Retina (tissue), 1 donor: ENCODE measurements at places on chromosomes 11 and 22.

DNA sequence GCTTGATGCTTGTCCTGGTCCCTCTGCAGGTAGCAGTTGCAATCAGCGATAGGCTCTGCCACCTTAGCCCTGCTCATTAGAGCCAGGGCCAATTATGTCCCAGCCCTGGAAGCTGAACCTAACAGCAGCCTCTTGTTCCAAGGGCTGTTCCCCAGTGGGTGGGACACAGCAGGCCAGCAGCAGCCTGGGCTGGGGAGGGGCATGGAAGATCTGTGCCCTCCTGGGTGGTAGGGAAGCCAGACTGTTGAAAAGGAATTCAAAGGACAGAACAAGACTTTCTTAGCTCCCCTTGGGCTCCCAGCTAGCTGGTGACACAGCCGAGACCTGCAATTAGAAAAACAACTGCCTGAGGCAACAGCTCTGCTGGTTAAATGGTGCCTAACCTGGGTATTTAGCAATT, 17.4 kb downstream of the DRD2 start:
- peak; percentile 56 for DNase-seq

DNA sequence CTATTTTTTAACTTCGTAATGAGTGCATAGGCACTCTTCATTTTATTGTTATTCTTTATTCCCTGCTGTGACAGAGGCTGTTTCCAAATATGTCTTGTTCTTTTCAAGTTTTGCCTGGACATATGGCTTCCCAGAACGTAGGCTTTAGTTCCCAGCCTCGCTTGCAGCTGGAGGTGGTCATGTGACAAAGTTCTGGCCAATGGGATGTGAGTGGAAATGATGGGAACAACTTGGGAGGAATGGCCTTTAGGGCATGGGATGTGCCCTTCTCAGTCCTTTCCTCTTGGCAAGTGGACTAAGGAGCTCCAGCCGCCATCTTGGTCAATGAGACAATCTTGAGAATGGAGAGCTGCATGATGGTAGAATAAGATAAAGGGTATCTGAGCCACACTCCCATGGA, 70.8 kb upstream of the EIF3D start:
- no peak for DNase-seq

DNA sequence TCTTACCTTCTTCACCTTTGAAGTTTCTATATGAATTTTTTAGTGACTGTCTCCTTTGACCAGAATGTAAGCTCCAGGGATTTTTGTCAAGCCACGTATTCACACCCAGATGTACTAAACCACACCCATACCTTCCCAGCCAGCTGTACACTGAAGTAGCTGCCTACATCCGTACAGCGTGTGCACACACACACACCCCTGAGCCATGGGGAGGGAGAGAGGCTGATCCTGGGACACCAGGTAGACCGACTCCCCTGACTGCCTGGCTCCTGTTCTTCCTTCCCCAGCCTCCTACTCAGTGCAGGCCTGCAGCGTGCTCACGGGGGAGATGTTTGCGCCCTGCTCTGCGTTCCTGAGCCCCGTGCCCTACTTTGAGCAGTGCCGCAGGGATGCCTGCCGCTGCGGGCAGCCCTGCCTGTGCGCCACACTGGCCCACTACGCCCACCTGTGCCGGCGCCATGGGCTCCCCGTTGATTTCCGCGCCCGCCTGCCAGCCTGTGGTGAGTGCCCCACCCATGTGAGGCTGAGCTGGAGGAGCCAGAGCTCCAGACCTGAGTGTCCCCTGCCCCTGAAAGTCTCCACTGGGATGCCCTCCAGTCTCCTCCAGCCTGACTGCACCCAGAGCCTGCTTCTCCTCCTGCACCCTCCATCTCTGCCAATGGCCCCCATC, 25.9 kb downstream of the OTOG start:
- DNase-seq: no peak

DNA sequence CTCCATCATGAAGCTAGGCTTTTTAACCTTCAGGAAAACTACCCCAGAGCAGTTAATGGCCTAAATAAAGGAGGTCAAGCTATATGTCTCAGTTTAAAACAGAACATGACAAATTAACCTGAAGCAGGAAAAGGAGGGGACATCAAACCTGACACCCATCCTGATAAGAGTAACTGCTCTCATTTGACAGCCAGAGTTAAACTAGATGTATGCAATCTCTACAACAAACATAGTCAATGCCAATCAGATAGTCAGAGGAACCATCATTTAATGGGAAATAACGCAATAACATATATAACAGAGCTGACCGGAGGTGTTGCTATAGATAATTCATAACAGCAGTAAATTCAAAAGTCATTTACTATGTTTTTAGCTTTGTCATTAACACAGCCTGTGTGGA, 3.1 kb downstream of the ZNF202 start:
- DNase-seq: no peak

DNA sequence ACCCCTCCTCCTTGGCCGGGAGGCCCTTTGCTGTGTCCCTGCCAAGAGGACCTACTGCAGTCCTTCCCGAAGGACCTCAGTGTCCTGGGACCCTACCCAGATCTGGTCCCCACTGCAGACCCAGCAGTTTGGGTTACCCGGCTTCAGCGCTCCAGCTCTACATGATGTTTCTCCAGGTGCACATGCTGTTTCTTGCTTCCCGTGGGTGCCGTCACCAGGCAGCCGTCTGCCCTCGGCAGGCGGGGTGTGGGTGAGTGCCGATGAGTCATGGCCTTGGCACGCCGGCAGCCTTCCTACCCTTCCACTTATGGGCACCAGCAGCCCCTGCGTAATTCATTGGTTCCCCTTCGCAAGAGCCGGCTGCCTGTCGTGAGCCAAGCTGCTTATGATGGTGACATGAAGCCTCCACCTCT, 101.8 kb downstream of the BCR start:
- DNase-seq: no peak

DNA sequence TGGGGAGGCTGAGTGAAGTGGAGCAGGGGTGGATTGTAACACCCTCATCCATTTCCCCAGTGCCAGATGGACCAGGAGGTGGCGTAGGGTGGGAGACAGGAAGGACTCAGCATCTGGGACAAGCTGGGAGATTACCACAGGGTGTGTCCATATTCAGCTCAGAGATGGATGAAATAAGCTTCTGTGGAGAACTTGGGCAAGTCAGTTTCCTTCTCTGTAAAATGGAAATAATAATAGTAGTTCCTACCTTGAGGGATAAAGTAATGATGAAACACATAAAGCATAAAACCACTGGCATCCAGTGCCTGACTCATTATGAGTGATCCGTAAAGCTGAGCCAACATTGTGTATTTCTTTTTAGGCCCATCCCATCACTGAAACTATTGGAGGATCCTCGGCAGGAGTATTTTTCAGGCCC, 607 bp upstream of the ROBO4 start:
- DNase-seq: no peak

- DNase-seq: no peak
Observed at GRCh38 chr11:2813141-2813908, 72.2 kb downstream of the CDKN1C start.

DNA sequence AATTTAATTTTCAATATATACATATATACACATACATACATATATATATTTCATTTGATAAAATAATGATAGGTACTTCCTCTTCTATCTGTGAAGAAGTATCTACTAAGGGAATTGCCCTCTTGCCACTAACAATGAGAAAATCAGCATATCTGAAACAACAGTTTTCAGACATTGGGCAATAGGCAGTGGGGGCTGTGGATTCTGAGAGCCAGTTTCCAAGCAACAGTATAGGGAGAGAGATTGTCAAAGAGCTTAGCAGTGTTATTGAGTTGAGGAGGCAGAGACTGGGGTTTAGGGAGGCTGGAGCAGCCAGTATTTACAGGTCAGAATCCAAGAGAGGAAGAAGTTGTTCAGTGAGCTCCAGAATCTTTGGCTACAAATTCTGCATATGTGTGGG, 119.3 kb downstream of the ARFGAP2 start:
- no peak for DNase-seq

DNA sequence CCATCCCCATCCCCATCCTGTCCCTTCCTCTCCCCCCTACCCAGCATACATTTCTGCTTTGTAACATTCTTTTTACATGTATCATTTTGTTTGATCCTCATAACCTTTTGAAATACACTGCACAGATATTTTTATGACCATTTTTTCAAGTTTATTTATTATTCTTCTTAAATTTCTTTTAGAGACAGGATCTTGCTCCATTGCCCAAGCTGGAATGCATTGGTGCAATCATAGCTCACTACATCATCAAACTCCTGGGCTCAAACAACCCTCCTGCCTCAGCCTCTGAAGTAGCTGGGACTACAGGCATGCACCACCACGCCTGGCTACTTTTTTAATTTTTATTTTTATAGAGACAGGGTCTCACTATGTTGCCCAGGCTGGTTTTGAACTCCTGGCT, 99.4 kb upstream of the AKIP1 start:
- no peak for DNase-seq

- no peak for DNase-seq
Observed at GRCh38 chr11:77001613-77002012, 32.6 kb upstream of the B3GNT6 start.

DNA sequence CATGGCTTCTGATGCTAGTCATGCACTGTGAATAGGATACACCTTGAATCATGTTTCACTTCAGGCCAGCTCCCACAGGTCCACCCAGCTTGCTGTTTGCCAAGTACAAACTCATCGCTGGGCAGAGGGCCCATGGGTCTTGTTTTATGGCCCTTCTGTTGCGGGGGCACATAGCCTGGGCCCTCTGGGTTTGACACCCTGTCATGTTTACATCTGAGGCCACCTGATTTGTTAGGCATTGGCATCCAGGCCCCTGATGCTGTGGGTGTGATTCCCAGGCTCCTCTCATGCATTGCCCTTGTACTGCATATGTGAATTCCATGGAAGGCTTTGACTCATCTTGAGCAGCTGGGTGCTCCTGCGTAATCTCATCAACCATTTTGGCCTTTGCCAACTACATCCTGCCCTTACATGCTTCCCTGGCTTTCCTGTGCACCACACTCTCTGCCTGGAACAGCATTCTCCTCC, 32.6 kb downstream of the PPFIBP2 start:
- DNase-seq: no peak

- no peak for DNase-seq
Observed at GRCh38 chr11:62874851-62875250, 5.8 kb upstream of the SLC3A2 start.

DNA sequence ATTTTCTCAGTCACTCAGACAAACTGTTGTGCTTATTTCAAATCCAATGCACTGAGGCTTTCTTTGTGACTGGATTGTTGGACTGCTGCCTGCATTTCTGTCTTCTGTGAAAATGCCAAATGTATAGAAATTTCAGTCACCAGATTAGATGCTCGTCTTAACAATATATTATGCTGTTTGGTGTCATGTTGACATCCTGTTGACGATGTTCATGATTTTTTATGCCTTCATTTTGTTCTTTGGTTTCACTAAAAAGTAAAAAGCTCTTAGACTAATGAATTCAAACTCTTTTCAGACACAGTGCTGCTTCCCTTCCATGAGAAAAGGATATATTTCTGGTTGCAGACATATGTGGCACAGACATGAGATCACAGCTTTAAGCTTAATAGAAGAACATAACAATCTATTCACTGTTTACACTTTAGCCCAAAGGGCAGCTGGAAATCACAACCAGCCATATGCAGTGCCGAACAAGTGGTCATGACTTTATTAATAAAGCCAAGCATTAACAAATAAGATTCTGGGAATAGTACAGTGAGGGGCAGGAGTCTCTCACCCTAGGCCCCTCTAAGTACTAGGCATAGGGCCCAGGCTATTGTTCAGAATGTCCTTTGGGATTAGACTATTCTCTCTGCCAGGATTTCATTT, 9.4 kb upstream of the SOX6 start:
- DNase-seq: no peak

GRCh38 chr11:28176351-28176750, 68.2 kb downstream of the METTL15 start:
- no peak for DNase-seq

DNA sequence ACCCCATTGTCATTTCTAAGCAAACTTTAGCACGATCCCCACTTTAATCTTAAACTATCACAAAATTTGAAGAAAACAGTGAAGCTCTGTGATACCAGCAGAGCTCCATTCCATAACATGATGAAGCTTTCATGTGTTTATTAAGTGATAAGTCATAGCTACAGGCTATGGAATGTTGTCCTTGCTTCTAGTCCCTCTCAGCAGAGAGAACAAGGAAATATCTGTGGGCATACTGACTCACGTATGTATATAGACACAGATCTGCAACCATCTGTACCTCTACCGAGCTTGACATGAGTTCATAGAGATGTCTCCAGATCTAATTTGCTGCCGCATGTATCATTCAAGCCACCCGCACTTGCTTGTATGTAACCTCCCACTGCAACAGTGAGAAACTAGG, 588.9 kb downstream of the ETS1 start:
- DNase-seq: no peak

GRCh38 chr11:111423250-111423615, 44.2 kb upstream of the POU2AF1 start:
- no peak for DNase-seq

- DNase-seq: no peak
Observed at GRCh38 chr11:130272336-130272735, 42.4 kb downstream of the ZBTB44 start.

- peak; percentile 39 for DNase-seq
Observed at GRCh38 chr11:64186492-64187165, 658 bp downstream of the STIP1 start.

- DNase-seq: no peak
Observed at GRCh38 chr22:19859861-19860510, 5.3 kb upstream of the GNB1L start.

- no peak for DNase-seq
Observed at GRCh38 chr22:28279888-28280287, 360.8 kb upstream of the PITPNB start.

- DNase-seq: no peak
Observed at GRCh38 chr11:118136341-118136740, 16.3 kb downstream of the SCN4B start.

- DNase-seq: no peak
Observed at GRCh38 chr11:79940165-79940564, 499.3 kb upstream of the TENM4 start.

DNA sequence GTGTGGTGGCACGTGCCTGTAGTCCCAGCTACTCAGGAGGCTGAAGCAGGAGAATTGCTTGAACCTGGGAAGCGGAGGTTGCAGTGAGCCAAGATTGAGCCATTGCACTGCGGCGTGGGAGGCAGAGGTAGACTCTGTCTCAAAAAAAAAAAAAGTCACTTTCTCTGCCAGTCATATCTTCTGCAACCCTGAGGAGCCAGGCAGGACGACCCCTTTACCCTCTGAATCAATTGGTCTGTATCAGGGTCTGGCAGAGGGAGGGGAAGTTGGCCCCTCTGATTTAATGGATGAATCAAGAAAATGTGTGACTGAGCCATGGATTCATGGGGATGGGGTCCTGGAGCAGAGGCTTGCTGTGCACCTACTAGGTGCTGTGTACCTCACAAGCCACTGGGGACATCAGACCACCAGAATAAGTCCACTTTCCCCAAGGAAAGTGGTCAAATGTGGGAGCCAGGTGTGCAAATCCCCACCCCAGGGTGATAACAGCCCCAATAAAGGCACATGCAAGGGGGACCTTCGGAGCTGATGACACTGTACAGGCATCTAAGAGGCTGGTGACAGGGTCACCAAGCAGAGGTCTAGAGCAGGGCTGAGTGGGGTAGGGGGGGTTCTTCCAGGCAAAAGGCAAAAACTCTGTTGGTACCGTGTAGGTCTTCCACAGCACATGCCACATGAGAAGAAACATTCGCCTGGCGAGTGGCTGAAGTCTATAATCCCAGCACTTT, 29.0 kb downstream of the TXN2 start:
- no peak for DNase-seq

GRCh38 chr11:125263268-125263790, 98.8 kb downstream of the PKNOX2 start:
- DNase-seq: peak; percentile 94

- DNase-seq: no peak
Observed at GRCh38 chr11:84144531-84144930, 858.4 kb upstream of the CCDC90B start.
